ENCODE measurements at places on chromosomes 2 and 18.

GRCh38 chr18:34875150-34875549, 165.1 kb downstream of the DTNA start:
- no peak for DNase-seq

DNA sequence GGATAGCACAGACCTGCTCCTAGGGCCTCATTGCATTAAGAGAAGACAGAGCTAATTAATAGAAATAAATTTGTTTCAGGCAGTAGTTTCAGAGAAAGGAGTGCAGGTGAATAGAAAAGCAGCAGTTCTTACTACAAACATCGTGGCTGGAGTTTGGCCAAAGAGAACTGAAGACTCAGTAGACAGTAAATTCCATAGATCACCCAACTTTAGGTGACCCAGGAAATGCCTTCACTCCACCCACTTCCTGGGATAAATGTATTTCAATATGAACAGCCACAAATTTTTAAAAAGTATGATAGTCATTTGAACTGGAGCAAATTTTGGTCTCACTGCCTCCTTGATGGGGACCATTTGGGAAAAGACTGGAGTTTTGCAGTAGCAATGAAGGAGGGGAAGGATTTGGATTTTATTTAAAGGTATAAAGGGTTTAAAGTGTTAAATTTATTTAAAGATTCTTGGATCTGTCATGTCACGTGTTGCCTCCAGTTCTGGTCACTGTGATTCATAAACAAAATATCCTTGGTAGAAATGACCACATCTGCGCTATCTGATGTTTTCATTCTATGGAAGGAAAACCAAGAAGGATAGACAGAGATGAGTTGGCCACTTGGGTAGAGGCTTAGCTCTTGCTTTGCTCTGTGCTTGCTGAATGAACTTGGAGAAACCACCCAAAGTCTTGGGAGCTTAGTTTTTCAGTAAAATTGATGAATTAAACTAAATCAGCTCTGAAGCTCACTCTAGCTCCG, 390.2 kb downstream of the THSD7B start:
- no peak for DNase-seq

- DNase-seq, result no peak
Measured at GRCh38 chr2:147173798-147174197, 671.0 kb upstream of the ACVR2A start.

DNA sequence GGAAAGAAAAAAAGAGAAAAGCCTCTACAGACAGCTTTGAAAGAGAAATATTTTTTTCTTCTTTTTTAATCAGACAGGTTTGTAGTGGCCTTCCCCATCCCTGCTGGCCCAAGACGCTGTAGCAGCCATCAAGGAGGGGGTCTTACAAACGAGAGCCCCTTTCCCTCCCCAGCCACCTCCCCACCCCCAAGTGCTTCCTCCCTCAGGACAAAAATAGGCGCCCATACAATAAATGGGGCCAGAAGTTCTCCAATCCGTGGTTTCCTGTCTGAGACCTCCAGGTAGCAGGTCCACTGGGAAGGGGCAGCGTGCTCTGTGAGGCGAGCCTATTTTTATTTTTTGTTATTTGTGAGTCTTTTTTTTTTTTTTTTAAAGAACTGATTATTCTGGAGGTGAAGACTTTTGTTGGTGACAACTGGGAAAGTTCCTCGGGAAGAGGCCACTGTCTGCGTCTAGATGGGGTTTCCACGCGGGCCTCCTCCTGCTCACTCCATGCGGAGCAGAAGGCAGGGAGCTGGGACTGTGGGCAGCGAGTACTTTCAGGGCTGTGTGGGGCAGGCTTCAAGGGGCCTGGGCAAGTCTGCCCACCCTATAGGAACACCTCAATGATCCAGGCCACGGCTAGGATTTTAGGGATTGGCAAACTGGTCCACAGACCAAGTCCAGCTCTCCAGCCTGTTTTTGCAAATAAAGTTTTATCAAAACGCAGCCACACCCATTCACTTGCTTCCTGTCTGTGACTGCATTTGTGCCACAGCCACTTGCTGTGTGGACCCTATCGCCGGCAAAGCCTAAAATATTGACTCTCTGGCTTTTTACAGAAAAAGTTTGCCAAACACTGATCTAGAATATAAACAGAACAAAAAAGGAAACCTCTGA, 139.6 kb downstream of the CTIF start:
- no peak for DNase-seq

- no peak for DNase-seq
Measured at GRCh38 chr2:132729522-132729921, 59.5 kb upstream of the LYPD1 start.

- no peak for DNase-seq
Measured at GRCh38 chr2:14552818-14553217, 79.7 kb upstream of the LRATD1 start.

DNA sequence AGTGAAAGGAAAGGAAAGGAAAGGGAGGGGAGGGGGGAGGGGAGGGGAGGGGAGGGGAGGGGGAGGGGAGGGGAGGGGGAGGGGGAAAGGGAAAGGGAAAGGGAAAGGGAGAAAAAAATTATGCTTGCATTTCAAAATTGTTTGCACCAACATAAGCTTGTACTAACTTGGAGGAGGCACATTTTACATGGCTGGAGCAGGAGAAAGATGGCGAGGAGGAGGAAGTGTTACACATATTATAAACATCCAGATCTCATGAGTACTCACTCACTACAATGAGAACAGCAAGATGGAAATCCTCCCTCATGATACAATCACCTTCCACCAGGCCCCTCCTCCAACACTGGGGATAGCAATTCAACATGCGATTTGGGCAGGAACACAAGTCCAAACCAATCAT, 660.2 kb upstream of the CDH2 start:
- DNase-seq, result no peak

- DNase-seq, result no peak
Measured at GRCh38 chr2:160911258-160911657, 249.0 kb upstream of the TANK start.

DNA sequence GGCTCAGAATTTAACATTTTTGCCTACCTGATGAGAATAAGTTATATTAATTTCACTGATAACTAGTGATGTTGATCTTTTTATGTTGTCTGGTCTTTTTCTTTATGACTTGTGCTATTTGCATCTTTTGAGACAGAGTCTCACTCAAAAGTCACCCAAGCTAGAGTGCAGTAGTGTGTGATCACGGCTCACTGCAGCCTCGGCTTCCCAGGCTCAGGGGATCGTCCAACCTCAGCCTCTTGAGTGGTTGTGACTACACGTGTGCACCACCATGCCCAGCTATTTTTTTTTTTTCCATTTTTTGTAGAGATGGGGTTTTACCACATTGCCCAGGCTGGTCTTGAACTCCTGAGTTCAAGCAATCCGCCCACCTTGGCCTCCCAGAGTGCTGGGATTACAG, 7.5 kb downstream of the SMCHD1 start:
- DNase-seq, result no peak

DNA sequence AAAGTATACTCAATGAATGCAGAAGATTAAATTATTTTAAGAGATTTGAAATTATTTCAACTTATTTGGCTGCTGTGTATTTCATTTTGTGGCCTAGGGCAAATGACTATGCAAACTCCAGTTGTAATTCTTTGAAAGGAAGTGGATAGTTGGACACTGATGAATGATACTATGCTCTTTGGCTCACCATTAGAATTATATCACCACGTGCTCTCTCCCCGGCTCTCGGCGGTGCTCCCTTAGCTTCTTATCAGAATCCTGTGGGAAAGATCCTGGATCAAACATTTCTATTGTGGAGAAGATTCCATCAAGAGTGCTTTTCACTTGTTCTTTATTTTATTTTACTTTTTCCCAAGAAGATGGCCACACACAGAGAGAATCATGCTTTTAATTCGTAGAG, 55.2 kb downstream of the ADCYAP1 start:
- no peak for DNase-seq

GRCh38 chr2:72457801-72458516, 310.3 kb upstream of the CYP26B1 start:
- no peak for DNase-seq

GRCh38 chr18:23386317-23386716, 66.8 kb upstream of the RIOK3 start:
- no peak for DNase-seq

GRCh38 chr18:27114842-27115241, 70.3 kb downstream of the CHST9 start:
- no peak for DNase-seq

GRCh38 chr2:83233326-83233725, 1225.8 kb downstream of the SUCLG1 start:
- no peak for DNase-seq

DNA sequence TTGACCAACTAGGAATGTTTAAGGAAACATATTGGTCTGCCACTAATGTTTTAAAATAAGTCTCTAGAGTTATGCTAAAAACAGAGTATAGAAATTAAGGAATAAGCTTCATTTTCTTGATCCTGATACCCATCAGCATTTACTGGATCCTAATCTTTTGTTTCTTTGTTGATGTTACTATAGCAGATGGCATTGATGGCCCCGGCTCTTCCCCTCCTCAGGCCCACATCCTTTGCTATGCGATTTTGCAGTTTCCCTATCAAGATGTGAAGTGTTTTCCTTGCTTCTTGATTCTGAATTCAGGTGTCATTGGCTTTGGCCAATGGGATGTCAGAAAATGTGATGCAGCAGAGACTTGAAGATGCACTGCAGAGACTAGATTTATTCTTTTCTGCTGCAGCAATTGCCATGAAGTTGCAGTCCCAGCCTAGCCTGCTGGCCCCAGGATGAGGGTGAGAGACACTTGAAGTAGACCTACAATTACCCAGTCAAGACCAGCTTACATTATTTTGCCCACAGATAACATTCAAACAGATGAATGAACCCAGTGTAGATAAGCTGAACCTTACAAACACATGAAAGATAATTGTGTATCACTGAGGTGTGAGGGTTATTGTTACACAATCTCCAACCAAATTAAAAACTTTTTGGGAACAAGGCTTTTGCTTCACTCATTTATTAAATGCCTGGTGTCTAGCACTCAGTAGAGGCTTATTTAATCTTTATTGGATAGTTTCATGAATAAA, 115.2 kb upstream of the ITGA4 start:
- DNase-seq, result no peak

DNA sequence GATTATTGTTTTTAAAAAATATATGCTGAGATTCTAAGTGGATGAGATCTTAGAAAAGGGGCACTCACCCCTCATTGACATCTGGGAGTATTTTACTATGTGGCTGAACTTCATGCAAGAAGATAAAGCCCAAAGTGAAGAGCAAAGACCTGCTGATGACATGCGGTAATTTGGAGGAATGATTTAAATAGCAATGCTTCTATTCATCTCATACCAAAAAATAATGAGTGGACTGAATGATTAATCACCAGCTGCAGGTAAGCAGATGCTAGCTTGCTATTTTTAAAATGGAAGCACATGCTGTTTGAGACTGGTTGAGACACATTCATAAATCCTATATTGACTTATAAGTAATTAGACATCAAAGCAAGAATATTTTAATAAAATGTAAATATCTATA, 12.7 kb upstream of the CDK15 start:
- no peak for DNase-seq

DNA sequence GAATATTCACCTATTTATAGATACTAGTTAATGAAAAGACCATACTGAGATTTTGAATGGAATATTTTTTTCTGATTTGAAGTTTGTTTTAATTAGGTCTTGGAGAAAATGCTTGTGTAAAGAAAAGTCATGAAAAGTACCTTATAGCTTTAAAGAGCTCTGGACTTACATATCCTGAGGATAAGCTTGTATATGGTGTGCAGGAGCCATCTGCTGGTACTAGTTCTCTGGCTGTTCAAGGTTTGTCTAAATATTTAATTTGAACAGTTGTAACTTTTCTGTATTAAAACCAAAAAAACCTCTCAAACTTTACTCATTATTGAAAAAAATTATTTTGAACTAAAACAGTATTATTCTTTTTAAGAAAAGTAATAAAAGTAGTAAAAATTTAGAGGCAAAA, 50.1 kb downstream of the UBR3 start:
- no peak for DNase-seq

- no peak for DNase-seq
Measured at GRCh38 chr18:68484241-68484640, 230.7 kb downstream of the TMX3 start.

DNA sequence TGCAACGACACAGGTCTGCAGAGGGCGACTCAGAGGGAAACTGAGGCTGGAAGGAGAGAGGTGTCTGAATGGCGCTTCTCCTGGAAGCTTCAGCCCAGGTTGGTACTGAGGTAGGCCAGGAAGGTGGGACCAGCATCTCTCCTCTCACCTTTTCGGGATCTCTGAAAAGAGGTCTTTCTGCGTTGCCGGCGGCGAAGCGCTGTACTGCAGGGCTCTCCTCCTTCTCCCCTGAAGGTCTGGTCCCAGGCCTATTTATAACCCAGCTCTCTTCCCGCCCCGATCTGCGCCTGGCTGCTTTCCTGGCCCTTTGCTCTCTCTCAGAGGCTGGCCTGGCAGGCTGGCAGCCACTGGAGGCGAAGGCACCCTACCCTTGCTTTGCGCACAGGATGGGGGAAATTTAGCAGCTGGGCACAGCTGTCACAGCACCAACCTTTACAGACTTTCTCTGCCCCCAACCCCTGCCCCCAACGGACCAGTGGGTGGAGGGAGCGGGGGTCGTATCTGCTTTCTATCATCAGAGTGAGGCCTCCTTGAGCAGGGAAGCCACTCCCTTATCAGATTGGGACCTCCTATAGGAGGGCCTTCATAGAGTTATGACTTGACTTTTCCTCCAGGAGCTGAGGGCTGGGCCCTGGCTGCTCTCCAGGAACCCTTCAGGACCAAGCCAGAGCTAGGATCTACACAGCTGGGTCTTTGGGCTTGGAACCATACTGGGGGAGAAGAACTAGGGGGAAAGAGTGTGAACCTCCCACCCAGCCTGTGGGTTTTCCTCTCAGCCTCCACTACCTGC, 1.1 kb downstream of the DYSF start:
- no peak for DNase-seq

GRCh38 chr2:116879650-116880160, 934.8 kb upstream of the DDX18 start:
- DNase-seq, result no peak

- DNase-seq, result no peak
Measured at GRCh38 chr2:1771626-1772280, 27.4 kb upstream of the PXDN start.

GRCh38 chr2:119409506-119409905, 22.1 kb upstream of the TMEM37 start:
- DNase-seq, result no peak

DNA sequence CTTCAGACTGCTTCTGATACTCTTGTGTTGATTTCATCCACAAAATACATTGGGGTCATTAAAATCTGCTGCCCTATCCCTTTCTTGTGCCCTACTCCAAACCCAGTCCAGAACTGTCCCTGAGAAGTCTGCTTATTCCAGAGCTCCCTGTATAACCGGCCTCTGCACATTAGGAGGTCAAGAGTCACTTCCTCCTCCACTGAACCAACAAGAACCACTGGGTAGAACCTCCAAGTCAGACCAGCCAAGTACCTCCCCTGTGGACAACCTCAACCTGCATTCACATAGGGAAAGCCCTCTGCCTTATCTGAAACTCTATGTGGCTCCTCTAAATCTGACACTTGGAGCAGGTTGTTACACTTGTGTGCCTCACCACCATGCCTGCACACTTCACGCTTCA, 22.1 kb downstream of the KDSR start:
- no peak for DNase-seq

DNA sequence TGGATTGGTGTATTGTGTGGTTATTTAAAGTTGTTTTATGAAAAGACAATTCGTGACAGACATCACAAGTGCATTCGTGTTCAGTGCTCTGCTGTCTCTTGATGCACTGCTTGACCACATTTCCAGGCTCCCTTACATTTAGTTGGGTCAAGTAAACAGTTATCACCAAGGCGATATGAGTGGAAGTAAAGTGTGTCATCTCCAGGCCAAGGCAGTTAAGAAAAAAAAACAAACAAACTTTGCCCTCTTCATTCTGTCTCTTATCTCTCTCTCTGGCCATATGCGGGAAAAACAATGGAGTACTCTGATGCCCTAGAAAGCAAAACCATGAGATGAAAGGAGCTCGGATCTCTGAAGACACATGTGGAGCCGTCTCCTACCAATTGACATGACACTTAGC, 131.1 kb downstream of the DSEL start:
- DNase-seq, result no peak
